Stimulated activated CD4-positive, alpha-beta T cell treated with anti-CD3 and anti-CD28 coated beads, TNF-alpha, amount 100 ng/mL, for 24 hours (primary cell): ENCODE measurements at places on chromosomes 2 and 18.

- no peak for DNase-seq
These were observed 133.5 kb upstream of the UBE2E3 start for GRCh38 chr2:180846756-180847472.

DNA sequence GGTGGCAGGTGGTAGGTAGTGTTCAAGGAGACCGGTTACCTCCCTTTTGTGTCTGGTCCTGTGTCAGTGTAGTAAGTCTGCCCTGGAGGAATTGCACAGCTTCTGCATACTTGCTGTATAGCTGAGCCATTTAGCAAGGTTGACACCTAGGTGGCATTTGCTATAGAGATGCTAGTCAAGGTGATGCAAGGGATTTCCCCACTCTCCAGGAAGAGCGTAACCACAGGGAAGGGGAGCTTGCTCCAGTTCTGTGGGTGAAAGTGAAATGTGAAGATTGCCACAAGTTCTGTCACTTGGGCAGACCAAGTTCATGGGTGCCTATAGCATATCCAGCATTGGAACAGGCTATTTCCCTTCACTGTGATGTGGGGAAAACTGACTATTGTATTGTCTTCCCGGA lies 28.1 kb downstream of the NAT8 start:
- DNase-seq, result no peak

DNA sequence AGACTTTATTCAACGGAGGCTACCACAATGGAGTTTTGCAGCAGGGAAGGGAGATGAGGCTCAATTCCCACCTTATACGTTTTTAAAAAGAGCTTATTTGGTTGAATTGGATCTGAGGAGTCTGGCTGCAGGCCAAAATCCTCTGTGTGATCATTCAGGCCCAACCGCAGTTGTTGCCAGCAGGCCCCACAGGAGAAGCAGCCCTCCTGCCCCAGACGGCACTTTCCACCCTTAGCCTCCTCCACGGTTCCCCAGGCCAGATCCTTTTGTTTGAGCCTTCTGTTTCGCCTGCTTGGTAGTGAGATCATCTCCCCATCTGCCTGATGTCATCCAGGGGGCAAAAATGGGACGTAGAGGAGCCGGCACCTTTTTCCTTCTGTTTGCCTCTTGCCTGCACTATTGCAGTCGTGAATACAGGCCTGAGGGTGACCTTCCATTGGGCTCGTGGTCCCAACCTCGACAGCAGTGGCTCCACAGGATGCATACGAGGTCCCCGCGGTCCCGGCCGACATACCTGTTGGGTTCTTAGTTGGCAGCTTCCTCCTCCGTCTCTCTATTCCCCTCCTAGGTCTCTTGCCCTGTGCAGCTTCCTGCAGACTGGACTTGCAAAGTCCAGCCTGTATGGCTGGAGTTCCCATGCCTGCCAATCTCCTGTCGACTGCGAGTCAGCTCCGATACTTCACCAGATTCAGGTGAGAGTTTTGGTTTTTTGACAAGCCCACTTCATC lies 9.3 kb upstream of the GPR35 start:
- DNase-seq, result no peak

DNA sequence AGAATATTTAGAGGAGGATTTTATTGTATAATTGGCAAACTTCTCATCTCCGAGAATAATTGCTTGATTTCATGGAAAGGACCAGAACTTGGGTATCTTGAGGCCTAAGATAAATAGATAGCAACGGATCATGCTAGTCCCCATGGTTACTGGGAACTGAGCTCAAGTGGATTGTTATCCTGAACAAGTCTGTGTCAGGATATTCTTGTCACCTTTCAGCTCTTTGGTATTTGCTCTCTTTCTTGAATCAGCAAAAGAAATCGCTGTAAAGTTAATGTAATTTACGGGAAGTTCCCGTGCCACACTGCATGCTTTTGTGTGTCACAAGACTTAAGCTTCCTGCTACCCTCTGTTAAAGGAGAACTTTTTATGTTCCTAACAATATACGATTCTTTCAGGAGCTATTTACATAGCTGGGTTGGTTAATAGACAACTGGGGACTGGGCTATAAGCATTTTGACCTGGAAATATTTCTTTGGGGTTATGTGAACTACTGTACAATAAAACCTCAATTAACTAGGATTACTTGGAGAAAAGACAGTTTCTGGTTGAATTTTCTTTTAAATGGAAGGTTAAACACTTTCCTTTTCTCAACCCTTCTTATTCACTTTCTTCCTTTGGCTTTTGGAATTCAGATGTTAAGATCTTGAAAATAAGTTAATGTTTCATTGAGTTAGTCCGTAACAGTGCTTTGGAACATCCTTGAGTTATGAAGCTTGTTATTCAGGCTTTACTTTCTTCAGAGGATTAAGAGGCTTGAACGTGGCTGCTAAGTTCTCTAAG lies 151.2 kb downstream of the FMNL2 start:
- no peak for DNase-seq

DNA sequence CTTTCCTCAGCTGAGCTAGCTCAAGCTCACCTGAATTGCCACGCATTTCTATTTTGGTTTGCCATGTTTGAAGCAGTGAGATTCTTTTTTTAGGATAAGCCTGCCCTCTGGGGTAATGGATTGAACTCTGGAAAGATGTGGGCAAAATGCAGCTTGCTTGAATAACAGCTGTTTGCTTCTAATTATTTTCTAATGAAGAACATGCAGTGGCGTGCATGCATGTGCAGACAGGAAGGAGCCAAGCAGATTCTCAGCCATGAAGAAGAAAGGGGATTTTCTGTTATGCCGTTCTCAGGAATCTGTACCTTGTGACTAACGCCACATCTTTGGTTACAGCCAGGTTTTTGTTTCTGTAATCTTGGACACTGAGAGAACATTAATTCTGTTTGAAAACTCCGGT lies 171.2 kb downstream of the ANTXR1 start:
- no peak for DNase-seq
